ENCODE measurements at places on chromosomes 2 and 18.

GRCh38 chr2:138446043-138446442, 55.5 kb upstream of the SPOPL start:
- DNase-seq: no peak

DNA sequence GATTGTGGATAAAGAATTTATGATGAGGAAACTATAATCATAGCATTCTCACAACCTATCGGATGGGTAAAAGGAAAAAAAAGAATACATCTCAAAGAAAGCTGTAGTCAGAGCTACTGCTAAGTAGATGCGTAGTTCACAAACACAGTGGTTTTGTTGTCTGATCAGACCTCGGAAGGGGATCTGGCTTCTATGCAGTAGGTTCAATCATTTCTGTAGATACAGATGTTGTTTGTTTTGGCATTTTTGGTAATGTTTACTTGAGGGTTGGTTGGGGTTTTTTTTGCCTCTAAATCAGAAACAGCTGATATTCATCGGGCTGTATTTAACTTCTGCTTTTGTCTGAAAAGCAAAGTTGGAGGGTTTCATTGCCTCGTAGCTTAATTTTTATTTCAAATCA, 42.1 kb downstream of the NPAS2 start:
- no peak for DNase-seq

DNA sequence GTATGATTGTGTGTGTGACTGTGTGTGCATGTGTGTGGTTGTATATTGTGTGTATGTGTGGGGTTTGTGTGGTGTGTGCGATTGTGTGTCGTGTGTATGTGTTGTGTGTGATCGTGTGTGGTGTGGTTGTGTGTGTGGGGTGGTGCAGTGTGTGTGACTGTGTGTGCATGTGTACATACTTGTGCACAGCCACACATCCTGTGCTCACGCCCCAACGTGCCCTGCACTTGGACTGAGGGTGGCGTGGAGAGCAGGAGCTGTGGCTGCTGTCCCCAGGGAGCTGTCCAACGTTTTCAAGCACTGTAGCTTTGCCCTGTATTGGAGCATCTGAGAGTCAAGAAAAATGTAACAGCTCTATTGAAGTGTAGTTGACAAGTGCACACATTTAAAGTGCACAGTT, 243.2 kb upstream of the HDAC4 start:
- DNase-seq: no peak

- no peak for DNase-seq
Observed at GRCh38 chr2:77484026-77484425, 38.1 kb downstream of the LRRTM4 start.

DNA sequence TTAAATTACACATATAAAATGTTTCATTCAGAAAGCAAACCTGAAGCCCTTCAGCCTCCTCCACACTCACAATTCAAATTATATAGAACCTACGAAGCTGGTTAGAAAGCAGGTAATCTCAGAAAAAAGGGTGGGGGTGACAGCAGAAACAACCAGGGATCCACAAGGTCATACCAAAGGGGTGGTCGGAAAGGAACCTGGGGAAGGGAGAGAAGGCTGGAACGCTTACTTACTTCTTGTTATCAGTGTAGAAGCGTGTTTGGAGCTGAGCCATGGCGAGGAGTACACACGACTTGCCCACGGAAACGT, 316 bp downstream of the WDR12 start:
- no peak for DNase-seq

DNA sequence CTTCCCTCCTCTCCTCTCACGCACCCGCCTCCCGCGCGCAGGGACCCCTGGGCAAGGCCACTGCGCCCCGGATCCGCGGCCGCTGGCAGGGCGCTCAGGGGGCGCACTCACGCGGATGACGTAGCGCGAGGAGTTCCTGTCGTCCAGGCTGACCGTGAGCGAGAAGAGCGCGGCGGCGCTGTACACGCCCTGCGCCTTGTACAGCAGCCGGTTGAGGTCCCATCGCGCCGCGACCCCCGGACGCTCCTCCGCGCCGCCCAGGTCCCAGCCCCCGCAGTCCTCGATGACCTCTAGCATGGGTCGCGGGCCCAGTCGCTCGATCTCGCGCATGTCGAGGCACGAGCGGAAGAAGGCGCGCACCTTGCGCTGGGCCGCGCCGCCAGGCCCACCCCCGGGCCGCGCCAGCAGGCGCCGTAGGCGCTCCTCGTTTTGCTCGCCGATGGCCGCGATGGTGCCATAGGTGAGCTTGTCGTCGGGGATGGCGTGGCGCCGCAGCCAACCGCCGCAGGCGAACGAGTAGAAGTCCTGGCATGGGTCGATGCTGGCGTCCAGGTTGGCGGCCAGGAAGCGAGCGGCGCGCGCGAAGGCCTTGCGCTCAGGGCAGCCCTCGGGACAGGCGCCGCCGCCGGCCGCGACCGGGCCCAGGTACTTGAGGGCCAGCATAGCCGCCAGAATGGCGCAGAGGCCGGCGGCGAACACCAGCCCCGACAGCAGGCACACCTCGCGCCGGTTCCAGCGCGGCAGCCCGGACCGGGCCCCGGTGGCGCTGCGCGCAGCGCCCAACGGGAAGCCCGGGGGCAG, 1.7 kb downstream of the ECEL1 start:
- no peak for DNase-seq

DNA sequence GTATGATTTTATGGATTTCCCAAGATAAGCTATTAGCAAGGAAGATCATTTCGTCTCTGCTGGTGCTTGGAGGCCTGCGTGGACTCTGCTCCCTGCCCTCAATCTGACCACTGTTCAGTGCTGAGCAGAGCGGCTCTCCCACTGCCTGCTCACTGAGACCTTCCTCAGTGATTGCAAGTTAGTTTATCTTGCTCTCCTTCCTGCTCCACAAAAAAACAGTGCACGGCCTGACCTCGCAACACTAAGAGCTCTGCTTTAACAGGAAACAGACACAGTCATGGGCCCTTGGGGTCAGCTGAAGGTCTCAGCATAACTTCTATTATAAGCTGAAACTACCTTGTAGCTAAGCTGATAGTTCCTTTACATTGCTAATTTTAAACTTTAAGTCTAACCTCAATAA, 53.1 kb downstream of the PRELID3A start:
- no peak for DNase-seq

- DNase-seq: no peak
Observed at GRCh38 chr2:128754246-128754724, 435.6 kb upstream of the HS6ST1 start.

- no peak for DNase-seq
Observed at GRCh38 chr2:78586316-78586715, 439.2 kb upstream of the REG3G start.

DNA sequence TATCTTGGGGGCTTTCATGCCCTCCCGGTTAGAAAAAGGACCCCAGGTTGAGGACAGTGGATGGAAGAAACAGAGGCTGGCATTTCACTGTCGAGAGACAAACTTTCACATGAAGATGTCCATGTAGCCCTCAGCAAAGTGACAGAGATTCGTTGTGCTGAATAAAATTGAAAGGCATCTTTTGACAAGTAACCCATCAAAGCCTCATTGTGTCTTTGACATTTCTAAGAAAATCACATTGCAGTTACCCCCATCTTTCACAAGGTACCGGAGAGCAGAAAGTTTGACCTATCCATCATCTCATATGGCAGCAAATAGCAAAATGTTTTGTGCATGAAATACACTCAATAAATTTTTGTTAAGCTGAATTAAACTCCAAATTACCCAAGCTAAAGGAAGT, 2.0 kb upstream of the MBP start:
- DNase-seq: no peak

DNA sequence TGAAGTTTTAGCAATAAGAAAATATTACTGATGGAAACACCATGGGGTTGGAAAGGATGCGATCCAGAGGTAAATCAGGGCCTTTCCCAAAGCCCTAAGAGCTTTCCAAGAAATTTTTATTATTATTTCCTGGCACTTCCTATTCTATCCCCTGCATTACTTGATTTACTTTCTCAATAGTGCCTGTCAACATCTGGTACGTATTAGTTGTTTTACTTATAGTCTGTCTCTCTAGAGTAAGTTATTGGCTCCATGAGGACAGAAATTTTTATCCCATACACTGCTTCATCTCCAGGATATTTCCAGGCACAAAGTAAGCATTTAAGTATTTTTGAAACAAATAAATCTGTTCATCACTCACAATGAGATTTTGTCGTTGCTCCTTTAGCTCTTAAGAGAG, 18.1 kb downstream of the PPP4R1 start:
- no peak for DNase-seq

GRCh38 chr18:56487801-56488200, 150.6 kb downstream of the TXNL1 start:
- DNase-seq: no peak

DNA sequence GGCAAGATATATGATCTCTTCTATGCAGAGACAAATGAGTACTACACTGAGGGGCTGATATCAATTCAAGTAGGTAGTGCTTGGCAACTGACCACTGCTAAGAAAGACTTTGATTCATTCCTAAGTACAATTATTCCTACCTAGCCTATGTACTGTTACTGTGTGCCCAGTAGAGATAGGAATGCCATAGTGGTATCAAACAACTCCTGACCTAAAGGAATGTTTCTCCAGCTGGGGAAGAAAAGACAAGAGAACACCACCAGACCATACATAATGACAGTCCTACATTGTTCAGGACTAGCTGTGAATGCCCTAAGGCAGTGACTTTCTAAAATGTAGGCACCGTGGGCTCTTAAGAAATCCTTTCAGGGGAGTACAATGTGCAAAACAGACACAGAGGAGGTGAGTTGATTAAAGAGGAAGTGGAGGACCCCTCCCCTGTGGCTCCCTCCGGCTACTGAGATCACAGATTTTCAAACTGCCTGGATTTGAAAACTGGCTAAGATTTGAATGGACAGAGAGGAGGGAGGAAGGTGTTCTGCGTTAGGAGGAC, 89.1 kb downstream of the ANTXR1 start:
- no peak for DNase-seq

DNA sequence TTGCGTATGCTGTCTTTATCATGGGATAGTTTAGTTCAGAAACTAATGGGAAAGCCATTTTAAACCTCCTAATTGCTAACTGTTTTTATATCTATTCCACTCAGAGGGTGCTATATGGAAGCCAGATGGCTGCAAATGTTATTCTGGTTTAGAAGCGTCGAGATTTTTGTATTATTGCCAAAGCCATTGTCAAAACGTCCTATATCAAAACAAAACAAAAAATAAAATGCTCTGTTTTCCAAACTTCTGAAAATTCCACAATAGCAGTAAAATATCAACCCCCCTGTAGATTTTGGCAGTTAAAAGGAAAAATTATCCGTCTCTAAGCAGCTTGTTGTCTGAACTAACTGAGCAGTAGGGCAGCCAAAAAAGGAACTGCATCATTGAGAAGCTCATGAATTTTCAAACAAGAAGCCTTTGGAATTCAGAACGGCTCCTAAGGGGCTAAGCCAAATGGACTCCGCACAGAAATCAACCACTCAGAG, 195.4 kb upstream of the CWC22 start:
- DNase-seq: no peak

DNA sequence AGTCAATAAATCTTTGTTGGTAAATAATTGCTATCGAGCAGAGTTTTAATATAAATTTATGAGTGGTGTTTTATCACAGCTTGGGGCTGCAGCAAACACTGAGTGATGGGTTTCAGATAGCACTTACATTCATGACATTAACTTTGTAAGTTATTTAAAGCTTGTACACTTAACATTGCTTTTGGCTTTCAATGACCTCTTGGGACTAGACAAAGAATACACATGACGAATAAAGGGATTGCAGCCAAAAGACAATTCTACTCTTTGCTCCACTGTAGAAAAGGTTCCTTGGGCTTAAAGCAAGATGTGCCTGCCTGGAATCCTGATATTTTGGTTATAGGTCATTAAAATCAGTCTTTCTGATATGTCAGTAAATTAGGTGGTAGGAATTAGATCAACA, 299.5 kb downstream of the GBX2 start:
- no peak for DNase-seq

DNA sequence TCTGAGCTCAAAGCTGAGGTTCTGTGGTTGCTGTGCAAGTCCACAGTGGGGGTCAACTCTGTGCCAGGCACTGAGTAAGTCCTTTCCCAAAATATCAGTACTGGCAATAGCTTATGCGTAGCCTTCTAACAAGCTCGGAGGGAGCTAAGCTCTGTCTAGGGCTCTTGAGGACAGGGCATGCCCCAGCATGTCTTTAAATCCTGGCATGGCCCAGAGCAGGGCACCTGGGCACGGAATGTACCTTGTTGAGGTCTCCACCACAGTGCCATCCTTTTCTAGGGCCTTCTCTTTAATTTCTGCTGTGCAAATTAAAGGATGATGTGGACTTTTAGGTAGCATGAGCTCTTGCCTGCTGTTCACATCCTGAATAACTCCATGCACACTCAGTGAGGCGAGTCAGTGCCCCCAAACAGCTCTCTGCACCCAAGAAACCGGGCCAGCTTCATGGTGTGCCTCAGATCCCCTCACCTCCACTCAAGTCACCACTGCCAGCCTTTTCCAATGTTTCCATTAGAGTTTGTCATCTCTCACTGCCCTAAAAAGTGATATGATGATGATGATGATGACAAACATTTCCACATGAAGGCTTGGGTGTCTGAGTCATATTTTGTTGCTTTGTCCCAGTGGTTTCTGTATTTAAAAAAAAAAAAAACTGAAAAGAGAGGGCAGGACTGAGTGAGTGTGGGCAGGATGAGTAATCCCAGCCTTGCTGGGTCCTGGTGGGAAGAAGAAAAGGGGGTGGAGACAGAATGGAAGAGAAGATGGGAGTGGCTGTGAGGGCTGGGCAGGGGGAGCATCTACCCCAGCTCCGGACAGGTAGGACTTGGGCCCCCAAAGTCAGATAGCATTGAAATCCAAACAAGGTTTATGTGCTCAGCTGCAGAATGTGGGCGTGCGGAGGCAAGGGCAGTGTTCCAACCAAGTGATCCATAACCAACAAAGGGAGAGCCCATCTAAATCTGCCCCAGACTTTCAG, 78.9 kb downstream of the ZBTB7C start:
- no peak for DNase-seq

DNA sequence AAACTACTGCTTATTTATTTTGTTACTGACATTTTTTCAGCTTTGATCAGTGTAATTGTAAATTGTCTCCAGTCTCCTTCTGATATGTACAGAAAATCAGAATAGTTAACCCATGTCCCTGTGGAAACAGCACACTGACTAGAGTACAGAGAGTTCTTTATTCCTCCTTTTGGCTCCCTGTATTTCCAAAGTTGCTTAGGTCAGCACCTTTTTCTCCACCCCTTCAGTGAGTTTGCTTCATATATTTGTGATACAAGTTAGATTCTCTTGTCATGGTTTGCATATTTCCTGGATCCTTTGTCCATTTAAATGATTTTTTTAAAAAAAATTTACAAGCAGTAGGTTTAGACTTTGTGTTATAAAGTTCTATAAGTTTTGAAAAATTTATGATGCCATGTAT, 2051.1 kb upstream of the LRRTM1 start:
- no peak for DNase-seq

- DNase-seq: no peak
Observed at GRCh38 chr2:209734805-209735204, 36.8 kb upstream of the UNC80 start.

DNA sequence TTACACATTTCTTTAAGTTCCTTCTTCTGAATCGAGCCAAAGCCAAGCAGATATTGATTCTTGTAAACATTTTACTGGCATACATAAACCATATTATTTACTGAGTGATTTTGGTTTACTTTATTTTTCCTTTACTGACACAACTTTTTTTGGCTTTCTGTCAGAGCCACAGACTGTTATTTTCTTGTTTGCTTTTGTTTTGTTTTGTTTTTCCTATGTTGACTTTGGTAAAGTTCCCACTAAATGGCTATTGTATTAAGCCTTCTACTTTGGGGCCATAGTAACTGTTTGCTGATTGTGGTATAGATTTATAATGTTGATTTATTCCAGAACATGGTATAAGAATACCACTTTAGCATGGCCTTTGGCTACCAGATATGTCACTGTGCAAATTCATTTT, 419.4 kb downstream of the DCDC2C start:
- DNase-seq: no peak
